Left hindlimb (tissue), 1 donor: ENCODE measurements at places on chromosomes 4 and X.

GRCh38 chr4:96354036-96354712 lies 514.3 kb downstream of the PDHA2 start:
- DNase-seq, result no peak

GRCh38 chr4:143383005-143383574 lies 46.4 kb downstream of the GAB1 start:
- no peak for DNase-seq

- peak; percentile 18 for DNase-seq
These were observed 50.5 kb downstream of the PSAPL1 start for GRCh38 chr4:7384003-7384928.

- DNase-seq, result no peak
These were observed 68.2 kb upstream of the GK2 start for GRCh38 chr4:79476196-79476595.

DNA sequence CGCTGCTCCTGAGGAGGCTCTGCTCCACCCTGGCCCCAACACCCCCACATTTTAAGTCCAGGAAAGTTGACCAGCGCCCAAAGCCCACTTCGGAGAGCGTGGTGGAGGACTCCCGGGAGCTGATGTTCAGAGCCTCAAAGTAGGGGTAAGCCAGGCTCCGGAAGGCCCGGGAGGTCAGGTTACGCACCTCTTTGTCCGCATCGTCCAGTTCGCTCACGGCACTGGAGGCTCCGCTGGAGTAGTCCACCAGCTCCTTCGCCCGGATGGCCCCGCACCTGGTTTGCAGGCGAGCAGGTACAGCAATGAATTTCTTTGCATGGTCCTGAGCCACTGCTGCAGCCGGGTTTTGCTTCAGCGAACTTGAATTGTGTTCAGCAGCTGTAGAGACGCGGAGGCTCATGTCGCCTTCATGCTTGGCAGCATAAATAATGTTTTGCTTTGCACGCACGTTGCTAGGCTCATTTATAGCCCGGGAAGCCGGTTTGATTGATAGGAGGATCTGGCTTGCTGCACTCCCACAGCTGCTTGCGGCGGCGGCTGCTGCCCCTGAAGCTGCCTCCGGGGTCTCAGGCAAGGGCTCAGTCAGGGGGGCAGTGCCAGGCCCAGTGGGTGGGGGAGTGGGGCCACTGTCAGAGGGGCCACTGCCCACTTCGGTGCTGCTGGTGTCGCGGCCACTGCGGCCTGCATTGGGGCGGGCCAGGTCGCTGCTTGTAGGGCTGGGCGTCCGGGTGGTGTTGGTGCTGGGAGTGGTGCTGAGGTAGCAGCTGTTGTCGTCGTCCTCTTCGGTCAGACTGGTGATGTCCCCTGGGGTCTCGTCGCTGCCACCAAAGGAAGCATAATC lies 4.8 kb downstream of the C4orf54 start:
- peak; percentile 71 for DNase-seq

DNA sequence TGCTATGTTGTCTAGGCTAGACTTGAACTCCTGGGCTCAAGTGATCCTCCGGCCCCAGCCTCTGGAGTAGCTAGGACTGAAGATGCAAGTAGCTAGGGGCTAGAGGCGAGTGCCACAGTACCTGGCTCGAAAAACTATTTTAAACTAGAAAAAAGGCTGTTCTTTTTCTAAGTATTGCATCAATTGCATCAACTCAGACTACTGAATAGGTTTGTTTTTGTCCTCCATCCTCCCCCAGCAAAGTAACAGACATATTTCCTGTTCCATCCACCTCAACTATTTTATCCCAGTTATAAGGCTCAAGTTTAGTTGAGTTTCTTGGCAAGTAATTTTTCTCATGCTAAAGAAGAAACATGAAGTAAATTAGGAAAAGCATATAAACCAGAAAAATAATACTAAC lies 4.1 kb downstream of the SH3RF1 start:
- DNase-seq, result no peak

GRCh38 chr4:94828882-94829281 lies 71.1 kb downstream of the BMPR1B start:
- DNase-seq, result no peak

GRCh38 chr4:25993395-25994185 lies 79.6 kb downstream of the SMIM20 start:
- no peak for DNase-seq

- DNase-seq, result no peak
These were observed 21.4 kb upstream of the RBPJ start for GRCh38 chr4:26299254-26299882.

DNA sequence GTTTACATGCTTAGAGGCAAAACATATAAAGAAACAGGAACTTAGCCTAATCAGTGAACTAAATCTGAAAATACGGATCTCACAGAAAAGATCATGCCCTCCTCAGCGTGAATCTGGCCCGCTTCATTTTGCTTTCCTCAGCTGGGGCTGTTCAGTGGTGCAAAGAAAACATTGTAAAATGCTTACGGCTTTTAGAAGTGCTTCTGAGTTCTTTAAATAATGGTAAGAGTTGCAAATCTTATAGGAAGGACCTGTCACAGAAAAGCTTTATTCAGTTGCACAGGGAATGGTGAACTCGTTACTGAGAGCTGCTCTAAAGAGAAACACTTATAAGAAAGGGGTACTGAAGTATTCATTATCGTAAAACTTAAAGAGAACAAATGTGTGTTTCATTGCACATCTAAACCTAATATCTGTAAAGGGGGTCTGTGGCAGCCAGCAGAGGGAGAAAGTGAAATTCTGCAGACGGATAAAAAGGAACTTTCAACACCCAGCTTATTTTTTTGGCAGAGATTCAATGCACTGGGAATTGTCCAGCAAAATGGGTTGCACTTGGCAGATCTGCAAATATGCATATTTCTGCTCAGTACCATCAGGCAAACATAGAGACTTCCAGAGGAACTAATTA lies 139.2 kb upstream of the ANK2 start:
- peak; percentile 51 for DNase-seq

GRCh38 chrX:15465347-15465746 lies 27.8 kb downstream of the PIR start:
- DNase-seq, result no peak

- DNase-seq, result no peak
These were observed 19.3 kb upstream of the RPL34 start for GRCh38 chr4:108601106-108601505.

- no peak for DNase-seq
These were observed 1.1 kb downstream of the MECP2 start for GRCh38 chrX:154096140-154097002.

DNA sequence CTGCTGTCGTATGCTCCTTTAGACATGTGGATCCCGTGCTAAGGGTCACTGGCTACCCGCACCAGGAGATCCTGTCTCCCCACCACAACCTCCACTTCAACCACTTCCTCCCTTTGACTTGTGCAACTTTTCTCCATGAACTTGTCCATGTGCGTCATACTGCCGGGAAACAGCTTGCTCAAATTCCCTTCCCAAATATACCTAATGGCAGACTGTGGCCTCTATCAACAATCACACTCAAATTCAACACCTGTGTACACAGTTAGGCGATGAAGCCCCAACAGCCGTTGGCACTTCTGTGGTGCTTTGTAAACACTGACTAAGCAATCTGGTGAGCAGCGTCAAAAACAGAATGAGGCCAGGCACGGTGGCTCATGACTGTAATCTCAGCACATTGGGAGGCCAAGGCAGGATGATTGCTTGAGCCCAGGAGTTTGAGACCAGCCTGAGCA lies 49.5 kb downstream of the CD99L2 start:
- DNase-seq, result no peak

DNA sequence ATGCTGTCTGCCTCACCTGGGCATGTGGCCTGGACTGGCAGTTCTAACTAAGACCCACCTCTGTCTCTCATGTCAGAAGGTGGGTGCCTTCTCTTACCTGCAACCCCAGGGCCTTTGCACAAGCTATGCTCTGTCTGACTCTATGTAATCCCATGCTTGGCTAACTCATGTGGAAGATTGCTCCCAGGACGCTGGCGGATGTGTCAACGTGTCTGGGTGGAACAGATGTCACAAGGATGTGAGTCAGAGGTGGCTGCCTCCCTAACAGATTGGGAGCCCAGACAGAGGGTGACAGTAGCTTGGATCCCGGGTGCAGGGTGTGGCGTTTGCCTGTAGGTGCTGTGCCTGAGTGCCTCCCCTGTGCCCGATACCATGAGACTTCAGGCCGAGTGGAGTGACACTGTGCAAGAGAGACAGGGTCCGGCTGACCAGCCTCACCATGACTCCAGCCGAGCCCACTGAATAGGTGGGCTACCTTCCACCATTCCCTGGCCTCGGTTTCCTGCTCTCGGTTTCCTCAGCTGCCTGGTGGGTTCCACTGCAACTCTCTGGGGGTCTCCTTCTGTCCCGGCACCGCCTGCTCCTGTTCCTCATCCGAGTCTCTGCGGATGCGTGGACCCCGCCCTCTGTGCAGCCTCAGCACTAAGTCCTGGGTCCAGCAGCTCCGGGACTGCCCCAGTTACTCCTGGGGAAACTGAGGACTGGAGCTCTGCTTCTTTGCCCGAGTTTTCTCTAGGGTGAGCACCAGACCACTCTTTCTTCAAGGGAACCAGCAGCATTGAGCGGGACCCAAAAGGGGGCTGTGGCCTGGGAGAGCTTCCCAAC lies 11.0 kb downstream of the SH3BP2 start:
- peak; percentile 32 for DNase-seq

GRCh38 chrX:22922961-22923360 lies 76.8 kb upstream of the DDX53 start:
- no peak for DNase-seq

GRCh38 chr4:65023081-65023480 lies 613.8 kb upstream of the TECRL start:
- no peak for DNase-seq

DNA sequence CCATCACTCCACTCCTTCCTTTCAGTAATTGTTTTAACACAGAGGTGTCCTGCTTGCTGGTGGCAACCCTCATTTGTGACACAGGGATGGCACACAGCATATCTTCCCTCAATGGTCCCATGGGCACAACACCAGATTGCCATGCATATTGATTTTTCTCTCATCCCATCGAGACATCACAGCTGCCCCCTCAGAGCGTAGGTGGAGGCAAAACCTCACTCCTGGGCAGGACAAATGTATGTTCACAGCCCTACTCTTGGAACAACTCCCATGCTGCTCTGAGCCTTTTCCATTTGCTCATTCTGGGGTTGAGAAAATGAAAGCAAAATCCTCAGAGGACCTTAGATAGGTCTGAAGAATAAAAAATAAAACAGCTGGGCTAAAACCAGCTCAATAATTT lies 172.2 kb downstream of the GABRB1 start:
- DNase-seq, result no peak

- no peak for DNase-seq
These were observed 6.2 kb upstream of the MGAT4D start for GRCh38 chr4:140504261-140504660.

- DNase-seq, result no peak
These were observed 38.5 kb upstream of the PRSS48 start for GRCh38 chr4:151238477-151238876.

GRCh38 chr4:126850286-126850685 lies 782.5 kb upstream of the INTU start:
- DNase-seq, result no peak

- DNase-seq, result no peak
These were observed 147.2 kb upstream of the DKK2 start for GRCh38 chr4:107183155-107183774.

- DNase-seq, result peak; percentile 59
These were observed 101.0 kb downstream of the PAPSS1 start for GRCh38 chr4:107619066-107619465.

DNA sequence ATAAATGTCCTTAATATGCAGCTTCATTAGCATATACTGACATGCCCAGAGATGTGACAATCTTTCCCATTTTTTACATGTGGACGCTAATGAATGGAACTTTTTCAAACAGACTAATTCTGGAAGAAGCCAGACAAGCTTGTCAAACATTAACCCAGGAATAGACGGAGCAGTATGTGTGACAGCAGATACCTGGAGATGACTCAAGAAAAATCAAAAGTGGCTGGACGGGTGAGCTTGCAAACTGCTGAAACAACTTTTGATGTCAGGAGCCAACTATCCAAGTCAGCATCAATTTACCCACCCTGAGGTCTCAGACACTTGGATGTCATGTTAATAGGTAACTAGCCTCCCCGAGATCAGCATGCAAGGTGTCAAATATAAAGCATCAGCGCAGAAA lies 183.0 kb downstream of the PACRGL start:
- no peak for DNase-seq

DNA sequence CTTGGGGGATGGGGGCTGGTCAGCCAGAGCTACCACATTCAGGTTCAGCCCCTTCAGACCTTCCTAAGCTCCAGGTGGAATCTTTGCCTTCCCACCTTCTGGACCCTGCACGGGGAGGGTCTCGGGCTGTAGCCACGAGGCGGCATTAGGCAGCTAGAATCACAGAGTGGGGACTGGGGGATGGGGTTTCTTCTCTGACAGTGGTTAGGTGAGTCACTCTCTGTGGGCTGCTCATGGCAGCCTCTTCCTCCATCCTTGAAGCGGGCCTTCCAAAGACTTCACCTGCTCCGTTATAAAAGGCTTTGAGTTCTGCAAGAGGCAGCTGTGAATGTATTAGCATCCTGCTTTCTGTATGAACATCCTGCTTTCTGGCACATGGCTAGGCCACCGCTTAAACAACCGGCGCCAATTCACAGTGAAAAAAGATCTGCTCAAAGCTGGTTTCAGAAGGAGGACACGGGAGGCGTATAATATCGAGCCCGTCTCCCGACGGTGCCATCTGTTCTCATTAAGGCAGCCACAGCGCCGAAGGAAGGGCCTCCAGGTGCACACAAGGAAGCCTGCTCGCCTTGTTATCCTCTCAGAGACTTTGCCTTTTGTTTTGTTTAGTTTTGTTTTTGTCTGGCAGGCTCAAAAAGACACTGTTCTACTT lies 74.3 kb upstream of the IGFBP7 start:
- DNase-seq, result no peak

DNA sequence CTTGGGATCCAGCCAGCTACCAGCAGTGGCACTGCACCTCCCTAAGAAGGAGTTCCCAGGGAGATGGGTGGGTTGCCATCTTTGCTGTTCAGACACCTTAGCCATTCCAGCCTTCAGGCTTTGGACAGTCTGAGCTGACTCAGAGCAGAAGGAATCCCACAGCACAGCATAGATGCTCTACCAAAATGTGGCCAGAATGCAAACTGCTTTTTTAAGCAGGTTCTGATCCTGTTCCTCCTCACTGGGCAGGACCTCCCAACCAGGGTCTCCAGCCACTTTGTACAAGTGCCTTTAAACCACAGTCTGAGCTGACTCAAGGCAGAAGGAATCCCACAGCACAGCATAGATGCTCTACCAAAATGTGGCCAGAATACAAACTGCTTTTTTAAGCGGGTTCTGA lies 209.0 kb downstream of the NPNT start:
- no peak for DNase-seq

GRCh38 chrX:43643201-43643600 lies 12.9 kb upstream of the MAOA start:
- no peak for DNase-seq
